ENCODE measurements at places on chromosomes 11 and 22.

- no peak for DNase-seq
Observed at GRCh38 chr22:49995361-49996118, 17.0 kb downstream of the IL17REL start.

GRCh38 chr22:31861226-31861840 is 83.0 kb upstream of the YWHAH start:
- no peak for DNase-seq

GRCh38 chr22:39825661-39826102 is 67.9 kb downstream of the ENTHD1 start:
- no peak for DNase-seq

DNA sequence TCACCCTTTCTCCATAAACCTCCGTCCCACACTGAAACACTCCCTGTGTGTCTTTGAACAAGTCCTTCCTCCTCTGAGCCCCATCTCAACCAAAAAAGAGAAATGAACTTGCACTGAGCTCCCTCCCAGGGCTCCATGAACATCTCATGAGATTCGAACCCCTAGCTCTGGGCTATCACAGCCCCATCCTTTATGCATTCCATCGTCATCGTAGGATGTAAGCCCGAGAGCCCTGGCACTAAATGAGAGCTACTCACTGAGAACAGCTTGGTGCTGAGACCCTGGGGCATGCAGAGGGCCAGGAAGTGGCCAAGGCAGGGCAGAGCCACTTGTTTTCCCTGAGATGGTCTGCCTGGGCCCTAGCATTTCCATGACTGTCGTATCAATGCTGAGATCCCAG is 12.9 kb upstream of the SLC43A3 start:
- no peak for DNase-seq

- no peak for DNase-seq
Observed at GRCh38 chr11:72100462-72100861, 2.6 kb downstream of the LAMTOR1 start.

- DNase-seq = no peak
Observed at GRCh38 chr11:75338516-75339208, 12.8 kb downstream of the ARRB1 start.

GRCh38 chr22:32389685-32390084 is 22.4 kb downstream of the RTCB start:
- DNase-seq = no peak

- peak; percentile 15 for DNase-seq
Observed at GRCh38 chr11:103927535-103927934, 108.9 kb upstream of the DDI1 start.

- no peak for DNase-seq
Observed at GRCh38 chr22:25780673-25781072, 38.7 kb downstream of the MYO18B start.

DNA sequence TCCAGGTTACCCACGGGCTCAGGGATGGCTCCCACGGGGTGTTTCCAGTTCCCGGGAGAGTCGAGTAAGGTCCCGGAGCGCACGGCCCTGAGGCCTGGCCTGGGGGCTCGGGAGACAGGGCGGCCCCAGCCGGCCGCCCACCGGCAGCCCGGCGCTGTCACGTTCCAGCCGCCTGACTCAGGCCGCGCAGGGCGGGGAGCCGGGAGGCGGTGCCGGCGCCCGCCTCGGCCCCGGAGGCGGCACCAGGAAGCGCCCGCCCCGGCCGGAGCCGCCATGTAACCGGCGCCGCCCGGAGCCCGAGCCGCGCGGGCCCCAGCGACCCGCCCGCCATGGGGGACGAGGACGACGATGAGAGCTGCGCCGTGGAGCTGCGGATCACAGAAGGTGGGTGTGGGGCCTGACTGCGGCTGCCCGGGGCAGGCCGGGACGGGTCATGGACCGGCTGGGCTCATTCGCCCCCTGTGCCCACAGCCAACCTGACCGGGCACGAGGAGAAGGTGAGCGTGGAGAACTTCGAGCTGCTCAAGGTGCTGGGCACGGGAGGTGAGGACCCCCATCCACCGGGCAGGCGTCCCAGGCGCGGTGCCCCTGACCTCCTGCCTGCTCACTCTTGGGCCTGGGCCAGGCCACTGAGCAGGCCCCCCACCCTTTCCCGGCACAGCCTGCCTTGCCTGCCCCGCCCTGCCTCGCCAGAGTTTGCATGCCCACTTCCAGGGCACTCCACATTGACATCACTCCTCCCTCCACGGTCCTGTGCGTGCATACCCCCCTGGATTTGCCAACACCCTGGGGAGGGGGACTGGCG is at the start of gene RPS6KA4:
Gene RPS6KA4 (plus strand): TSS at position 256 of the 805 bp plus-strand sequence. CDS start 74 bp downstream, at position 330.
- DNase-seq = peak; percentile 48

DNA sequence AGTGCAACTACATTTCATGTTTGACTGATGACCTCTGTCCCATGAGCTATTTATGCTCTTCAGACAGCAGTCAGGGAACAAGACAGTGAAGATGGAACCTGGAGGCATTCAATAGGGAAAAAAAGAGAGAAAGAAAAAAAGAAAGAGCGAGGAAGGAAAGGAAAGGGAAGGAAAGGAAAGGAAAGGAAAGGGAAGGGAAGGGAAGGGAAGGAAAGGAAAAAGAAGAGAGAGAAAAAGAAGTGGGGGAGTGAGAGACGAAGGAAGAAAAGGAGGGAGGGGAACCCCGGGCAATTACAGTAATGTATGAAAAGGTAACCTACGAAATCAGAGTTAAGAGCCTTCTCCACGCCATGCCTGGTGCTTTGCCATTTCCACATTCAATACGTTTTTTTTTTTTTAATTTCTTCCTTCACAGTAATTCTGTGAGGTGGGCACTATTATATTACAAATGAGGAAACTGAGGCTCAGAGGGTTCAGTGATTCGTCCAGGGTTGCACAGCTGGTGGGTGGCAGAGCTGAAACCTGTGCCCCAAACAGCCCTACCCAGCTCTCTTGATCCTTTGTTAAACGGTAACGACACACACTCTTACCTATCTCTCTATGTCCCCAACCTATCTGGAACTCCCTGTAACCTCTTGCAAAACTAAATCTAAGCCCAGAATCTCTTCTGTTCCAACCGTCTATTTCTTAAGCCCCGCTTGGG is 39.3 kb downstream of the ETS1 start:
- no peak for DNase-seq

DNA sequence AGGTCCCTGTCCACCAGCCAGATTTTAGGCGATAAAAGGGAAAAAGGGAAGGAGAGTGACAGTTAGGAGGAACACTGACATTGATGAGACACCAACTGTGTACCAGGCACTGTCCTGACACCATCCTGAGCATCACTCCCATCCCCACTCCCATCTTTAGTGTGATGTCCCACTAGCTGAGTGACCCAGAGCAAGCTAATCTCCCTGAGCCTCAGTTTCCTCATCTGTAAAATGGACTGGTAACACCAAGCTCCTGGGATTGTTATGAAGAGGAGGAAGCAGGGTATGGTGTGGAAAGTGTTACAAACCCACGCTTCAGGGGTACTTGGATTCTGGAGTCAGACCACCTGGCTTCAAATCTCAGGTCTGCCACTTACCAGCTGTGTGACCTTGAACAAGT is 8.5 kb upstream of the P2RY6 start:
- no peak for DNase-seq

DNA sequence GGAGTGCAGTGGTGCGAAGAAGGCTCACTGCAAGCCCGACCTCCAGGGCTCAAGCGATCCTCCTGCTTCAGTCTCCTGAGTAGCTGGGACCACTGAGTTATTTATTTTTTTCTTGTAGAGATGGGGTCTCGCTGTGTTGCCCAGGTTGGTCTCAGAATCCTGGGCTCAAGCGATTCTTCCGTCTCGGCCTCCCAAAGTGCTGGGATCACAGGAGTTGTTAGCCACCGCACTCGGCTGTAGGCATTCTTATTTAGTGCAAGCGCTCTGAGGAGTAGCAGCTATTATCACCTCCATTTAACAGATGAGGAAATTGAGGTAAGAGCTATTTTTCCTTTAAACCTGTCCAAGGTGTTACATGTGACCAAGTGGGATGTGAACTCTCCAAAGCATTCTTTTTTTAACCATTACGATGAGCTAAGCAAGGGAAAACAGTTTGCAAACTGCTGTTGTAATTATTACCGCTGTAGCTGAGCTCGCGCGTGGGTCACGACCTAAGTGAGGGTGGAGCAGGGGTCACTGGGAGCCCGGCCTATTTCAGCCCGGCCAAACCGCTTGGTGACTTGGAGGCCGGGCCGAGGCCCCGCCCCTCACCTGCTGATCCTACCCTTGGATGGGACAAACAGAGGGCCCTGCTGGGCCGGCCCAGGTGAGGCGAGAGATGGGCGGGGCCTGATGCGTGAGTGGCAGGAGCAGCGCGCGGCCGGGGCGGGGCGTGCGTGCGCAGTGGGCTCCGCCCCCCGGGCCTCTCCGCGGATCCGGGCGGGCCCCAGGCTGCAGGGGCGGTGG is 449 bp upstream of the KREMEN1 start:
- DNase-seq = peak; percentile 91

Data from COLO829 (cell line).